ENCODE measurements at places on chromosomes 16 and 17.
A peak's percentile ranks its signal among the peaks of the same experiment; 100 is the strongest.

GRCh38 chr17:61458000-61458399 is 5.8 kb downstream of the TBX4 start:
- no peak for DNase-seq

- no peak for DNase-seq
Observed at GRCh38 chr17:65064452-65065019, 8.0 kb upstream of the GNA13 start.

GRCh38 chr17:38554430-38555350 is 51.1 kb downstream of the SRCIN1 start:
- no peak for DNase-seq

GRCh38 chr16:10883004-10883403 is 6.0 kb downstream of the CIITA start:
- DNase-seq: no peak

DNA sequence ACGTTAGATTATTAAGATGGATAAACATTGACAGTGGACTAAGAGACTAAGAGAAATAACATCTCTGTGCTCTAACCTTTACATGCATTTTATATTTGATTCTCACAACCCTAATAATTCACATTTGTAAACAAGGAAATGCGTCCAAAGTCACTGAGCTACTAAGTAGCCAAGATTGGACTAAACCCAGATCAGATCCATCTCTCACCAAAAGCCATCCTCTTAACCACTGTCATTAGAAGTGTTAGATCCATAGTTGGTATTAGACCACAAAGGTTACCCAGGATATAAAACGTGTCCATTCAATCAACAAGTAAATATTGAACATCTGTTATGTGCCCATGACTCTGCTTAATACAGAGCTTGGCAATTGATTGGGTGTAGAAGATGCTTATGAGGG is 5.2 kb downstream of the HSD17B2 start:
- DNase-seq: no peak

GRCh38 chr16:58026139-58026704 is 668 bp downstream of the MMP15 start:
- no peak for DNase-seq

- DNase-seq: no peak
Observed at GRCh38 chr16:57884655-57885133, 82.4 kb upstream of the KIFC3 start.

- DNase-seq: no peak
Observed at GRCh38 chr17:28319598-28319935, 567 bp downstream of the TMEM97 start.

- no peak for DNase-seq
Observed at GRCh38 chr17:33105911-33106310, 114.3 kb downstream of the SPACA3 start.

DNA sequence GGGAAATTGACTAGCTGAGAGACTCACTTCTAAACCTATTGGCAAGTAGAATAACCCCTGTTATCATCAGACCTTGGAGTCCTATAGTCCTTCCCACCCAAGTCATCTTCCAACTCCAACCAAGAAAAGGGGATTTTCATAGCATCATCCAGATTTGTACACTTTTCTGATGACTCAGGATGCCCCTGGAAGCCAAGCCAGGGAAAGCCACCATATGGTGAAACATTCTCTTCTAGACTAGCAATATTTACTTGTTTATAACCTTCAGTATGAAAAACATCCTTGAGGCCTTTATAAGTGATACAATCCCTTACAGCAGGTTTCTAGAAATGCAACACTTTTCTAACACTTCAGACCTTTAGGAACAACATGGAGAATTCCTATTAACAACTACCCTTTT is 618.8 kb upstream of the CDH11 start:
- DNase-seq: no peak

DNA sequence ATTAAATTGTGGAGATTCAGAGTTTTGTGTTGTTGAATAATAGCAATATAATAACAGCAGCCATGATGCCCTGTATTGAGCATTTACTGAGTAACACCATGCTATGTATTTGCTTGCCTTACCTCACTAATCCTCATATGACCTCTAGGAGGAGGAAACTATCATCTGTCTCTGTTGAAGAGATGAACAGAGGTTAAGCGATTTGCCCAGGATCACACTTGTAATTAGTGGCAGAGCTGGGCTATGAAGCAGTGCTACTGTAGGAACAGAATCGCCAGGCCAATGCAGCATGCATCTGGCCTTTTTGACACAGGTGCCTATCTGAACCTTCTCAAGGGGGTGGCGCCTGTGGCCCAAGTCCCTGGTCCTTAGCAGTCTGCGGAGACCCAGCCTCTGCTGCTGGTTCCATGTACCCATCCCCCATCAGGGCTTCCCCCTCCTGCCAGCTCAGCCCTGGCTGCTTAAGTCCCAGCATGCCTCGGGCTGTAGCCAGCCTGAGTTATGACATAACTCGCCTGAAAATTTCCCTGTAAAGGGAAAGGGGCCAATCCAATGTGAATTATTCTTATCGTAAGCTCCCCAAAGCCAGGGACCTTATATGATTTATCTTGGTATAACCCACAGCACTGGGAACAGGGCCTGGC is 50.4 kb upstream of the HS3ST2 start:
- no peak for DNase-seq

DNA sequence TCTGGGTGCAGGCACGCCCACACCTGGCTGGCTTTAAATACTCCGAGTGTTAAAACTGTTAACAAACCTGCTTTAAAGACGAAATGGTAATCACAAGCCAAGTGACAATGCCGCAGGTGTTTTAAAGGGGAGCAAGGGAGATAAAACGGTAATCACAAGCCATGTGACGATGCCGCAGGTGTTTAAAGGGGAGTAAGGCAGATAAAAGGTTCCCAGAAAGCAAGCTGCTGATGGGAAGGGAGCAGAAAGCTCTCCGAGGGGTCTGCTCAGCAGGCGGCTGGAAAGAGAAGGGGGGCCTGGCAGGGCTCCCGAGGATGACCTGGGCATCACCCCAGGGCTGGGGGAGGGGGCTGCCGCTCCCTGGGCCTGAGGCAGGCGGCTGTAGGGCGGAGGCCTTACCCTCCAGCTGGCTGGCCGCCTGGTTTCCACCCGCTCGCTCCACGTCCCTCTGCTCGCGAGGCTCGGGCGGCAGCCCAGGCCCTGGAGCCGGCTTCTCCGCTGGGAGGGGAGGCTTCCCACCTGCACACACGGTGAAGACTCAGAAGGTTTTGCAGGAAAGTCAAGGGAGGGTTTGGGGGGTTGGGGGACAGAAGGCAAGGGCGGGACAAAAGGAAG is 12.1 kb downstream of the NDUFAF8 start:
- no peak for DNase-seq

DNA sequence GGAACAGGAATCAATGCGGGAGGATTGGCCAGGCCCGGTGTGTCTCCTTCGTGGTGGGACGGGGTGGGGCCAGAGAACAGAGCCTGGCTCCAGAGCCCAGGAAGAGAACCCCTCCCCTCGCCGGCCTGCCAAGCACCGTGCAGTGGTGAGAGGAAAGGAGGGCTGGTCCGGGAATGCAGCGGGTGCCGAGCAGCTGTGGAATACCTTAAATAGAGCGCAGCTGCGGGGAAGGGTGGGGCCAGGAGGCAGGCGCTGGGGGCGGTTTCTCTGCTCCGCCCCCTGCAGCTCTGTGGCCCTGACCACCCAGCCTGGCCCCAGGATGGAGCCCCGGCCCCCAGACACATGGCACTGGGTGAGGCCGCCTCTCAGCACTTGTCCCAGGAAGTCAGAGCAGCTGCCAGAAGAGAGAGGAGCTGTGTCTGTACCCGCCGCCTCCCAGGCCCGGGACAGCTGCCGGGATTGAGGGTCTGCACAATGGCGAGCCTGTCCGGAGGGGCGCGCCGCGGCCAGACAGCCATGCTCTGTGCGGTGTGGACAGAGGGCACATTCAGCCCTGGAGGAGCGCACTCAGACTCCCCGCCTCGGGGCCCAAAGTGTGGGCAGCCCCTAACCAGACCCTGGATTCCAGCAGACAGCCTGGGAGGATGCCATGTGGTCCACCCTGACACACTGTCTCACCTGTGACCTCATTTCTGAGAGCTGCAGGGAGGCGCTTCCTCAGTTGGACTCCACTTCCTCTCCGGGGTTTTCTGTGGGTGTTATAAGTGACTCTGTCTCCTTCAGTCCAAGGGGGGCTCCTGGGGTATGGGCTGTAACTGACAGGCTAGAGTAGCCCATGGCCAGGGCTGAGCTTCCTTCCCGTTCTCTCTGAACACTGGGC is 268.8 kb downstream of the SEC14L1 start:
- no peak for DNase-seq

DNA sequence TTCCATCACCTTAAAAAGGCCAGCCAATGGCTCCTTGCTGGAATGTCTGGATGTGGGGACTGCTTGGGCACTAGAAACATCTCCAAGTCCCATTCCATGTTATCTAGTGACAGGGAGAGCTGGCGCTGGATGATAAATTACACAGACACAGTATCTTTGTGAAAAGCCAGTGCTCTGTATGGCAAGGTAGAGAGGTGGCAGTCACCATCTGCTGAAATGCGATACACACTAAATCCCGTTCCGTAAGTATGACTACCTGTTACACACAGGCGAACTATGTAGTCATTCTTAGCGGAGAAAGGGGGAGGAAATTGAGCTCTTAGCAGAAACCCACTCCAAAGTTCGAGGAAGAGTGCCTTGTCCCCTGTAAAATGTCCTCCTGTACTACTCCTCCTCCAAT is 81.0 kb upstream of the MYOCD start:
- DNase-seq: no peak

GRCh38 chr16:89363621-89364393 is 126.6 kb downstream of the ANKRD11 start:
- DNase-seq: peak; percentile 36

DNA sequence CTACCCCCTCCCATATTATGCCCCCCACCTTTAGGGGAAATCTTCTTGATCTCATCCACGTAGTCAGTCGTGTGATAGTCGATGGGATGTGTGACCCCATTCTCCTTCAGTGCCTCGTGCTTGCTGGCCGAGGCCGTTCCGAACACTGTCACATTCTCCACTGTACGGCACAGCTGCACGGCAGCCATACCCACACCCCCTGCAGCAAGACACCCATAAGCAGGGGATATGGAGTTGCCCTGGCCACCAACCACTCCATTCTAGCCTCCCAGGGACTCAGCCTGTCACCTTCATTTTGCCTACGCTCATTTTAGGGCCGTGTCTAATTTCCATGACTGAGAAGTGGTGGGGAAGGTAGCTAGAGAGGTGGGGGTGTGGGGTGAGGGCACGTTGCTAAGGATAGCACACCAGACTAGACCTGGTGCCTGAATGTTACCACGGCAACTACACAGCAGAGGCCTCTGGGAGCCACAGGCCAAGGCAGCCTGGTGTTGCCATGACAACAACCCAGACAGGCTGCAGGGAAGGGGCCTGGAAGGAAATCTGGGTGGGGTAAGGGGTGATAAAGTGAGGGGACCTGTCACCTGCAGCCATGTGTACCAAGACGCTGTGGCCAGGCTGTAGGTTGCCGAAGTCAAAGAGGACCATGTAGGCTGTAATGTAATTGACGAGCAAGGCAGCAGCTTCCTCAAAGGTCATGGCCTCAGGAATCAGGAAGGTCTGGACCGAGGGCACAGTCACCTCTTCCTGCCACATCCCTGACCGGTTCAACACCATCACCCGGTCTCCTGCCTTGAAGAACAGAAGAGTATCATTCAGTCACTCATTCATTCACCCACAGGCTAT is 4.0 kb downstream of the VAT1 start:
- no peak for DNase-seq

DNA sequence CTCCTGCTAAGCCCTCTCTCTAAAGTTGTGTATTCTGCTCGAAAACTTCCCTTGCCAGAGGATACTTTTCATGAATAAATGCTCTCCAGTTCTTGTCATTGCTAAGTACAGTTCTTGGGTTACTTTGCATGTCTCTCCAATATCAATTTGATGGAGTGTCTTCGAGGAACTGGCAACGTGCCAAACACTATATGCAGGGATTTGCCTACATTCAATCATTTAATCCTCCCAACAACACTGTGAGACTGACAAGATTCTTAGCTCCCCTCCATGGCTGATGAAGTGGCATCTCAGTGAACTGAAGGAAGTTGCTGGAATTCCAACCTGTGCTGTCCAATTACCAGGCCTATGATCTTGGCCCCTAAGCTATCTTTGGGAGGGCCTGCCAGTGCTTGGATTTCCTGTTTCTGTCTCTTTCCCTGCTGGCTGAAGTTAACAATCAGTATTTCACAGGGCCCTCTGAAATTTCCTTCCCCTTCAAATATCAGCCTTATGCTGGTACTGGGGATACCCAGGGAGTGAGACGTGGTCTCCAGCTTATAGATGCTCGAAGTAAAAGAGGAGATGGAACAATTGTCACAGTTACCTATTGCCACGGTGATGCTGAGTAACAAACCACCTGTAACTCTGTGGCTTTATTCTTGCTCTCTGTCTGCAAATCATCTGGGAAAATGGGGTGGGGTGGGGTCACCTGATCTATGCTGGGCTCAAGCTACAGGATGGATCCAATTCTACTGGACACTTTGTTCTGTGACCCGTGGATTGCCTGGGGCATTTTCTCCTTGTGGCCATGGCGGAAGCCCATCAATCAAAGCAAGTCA is 19.4 kb upstream of the CRISPLD2 start:
- DNase-seq: no peak

DNA sequence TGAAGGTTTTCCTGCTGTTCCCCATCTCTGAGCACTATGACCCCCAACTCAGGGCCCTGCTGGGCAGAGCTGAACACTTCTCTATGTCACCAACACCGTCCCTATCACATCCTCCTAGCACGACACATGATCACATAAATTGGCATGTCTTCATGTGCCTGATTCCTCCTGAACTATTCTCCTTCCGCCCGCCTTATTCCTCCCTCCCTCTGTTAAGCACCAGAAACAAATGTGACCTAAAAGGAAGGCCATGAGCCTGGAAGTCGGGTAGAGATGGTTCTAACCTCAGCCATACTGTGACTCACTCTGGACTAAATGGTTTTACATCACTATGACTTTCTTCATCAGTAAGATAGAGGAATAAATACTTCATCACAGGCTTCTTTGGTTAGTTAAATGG is 80.8 kb upstream of the DYNLRB2 start:
- DNase-seq: no peak

- no peak for DNase-seq
Observed at GRCh38 chr17:62963296-62963695, 2.7 kb upstream of the TANC2 start.

DNA sequence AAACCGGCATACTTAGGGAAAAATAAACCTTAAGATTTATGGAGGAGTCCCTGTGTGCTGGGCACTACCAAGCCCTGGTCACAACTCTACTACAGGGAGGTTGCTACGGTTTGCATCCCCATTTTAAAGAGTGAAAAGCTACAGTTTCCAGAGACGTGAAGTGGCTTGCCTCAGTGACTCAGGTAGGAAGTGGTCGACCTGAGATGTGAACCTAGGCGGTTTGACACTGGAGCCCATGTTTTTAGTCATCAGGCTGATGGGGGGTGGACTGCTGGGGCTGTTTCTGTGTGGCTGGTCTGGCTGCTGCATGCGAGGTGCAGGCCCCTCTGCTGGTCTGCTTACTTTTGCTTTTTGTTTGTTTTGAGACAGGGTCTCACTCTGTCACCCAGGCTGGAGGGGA is 6.6 kb downstream of the COX6A2 start:
- peak; percentile 43 for DNase-seq
